Globus pallidus (tissue), 1 donor: ENCODE measurements at places on chromosomes 5 and 9.

DNA sequence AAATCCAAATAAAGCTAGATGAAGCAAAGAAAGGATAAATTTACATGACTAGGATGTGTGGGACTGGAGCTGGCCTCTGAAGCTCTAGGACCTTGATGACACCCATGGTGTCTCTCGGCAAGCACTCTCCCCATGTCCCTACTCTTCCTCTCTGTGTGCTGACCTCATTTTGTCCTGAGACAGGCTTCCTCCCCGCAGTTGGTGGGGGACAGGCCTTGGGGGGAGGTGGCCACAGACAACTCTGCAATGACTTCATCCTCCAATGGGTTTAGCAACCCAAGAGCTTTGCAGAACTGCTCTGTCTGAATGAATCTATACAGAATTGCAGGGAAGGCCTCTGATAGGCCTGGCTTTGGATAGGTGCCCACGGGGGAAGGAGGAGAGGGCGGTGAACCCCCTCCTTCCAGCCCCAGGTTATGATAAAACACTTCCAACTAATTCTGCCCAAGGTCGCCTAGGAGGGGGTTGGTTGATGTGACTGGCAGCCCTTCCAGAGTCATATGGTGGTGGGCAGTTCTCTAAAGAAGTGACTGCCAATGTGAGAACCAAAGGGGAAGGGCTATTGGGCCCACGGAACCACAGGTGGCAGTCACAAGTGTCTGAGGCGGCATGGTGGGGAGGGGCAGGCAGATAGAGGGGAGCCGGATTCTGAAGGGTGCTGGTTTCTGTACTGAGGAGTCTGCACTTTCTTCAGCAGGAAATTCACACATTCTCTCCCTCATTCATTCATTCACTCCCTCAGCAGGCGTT, 6.0 kb downstream of the SLC6A7 start:
- no peak for DNase-seq

DNA sequence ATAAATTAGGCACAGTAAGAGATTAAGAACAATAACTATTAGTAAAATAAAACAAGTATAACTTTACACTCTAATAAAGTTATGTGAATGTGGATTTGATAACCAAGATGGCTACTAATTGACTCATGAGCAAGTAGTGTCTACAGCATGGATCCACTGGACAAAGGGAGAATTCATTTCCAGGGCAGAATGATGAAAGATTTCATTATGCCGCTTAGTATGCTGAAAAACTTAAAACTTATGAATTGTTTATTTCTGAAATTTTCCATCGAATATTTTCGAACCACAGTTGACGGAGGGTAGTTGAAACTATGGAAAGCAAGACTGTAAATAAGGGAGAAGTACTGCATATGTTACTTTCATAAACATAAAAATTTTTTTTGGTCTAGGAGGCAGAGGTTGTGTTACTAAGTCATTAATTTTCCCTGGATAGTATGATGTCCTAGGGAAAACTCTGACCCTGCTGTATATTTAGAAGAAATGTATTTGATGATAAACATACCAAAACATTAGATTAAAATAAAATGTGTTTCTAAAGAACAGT, 24.9 kb upstream of the TARS1 start:
- DNase-seq = no peak

GRCh38 chr9:78029551-78030295, 1.9 kb downstream of the GNAQ start:
- no peak for DNase-seq

DNA sequence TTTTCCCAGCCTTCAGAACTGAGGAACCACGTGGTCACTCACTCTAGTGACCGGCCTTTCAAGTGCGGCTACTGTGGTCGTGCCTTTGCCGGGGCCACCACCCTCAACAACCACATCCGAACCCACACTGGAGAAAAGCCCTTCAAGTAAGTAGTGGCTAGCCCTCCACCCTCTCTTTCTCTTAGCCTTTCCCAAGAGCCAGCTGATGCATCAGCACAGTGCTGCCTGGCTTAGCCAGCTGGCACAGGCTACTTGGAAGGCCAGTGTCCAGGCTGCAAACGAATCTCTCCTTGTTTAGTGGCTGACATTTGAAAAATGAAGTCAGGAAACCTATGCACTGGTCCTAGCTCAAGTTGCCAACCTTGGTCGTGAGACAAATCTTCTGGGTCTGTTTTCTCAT, 91.1 kb downstream of the PRDM6 start:
- peak; percentile 22 for DNase-seq

DNA sequence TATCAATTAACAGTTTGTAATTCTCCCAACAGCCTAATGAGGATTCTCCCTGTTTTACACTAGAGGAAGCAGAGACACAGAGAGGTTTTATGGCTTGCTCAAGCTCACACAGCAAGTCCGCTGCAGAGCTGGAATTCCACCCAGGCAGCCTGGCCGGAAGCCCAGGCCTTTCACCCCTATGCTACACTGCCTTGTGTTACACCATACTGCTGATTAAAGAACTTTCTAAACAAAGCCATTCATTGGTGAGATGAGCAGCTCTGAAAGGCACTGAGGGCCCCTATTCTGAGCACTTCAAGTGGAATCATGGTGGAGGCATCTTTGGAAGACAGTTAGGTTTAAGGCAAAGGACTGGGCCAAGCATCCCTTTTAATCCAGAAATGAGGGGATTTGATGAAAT, 14.7 kb upstream of the LARP1 start:
- peak; percentile 67 for DNase-seq

- peak; percentile 49 for DNase-seq
These were observed 14.0 kb downstream of the GRHPR start for GRCh38 chr9:37436540-37436939.

GRCh38 chr9:82722561-82722960, 340.4 kb downstream of the RASEF start:
- DNase-seq = no peak

DNA sequence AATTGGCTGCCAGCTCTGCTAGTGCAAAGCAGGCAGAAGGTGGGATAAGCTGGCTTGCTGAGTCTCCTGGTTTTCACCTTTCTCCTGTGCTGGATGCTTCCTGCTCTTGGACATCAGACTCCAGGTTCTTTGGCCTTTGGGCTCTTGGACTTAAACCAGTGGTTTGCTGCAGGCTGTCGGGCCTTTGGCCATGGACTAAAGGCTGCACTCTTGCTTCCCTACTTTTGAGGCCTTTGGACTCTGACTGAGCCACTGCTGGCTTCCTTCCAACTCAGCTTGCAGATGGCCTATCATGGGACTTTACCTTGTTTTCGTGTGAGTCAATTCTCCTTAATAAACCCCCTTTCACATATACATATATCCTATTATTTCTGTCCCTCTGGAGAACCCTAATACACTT, 1293.9 kb upstream of the CDH6 start:
- no peak for DNase-seq

DNA sequence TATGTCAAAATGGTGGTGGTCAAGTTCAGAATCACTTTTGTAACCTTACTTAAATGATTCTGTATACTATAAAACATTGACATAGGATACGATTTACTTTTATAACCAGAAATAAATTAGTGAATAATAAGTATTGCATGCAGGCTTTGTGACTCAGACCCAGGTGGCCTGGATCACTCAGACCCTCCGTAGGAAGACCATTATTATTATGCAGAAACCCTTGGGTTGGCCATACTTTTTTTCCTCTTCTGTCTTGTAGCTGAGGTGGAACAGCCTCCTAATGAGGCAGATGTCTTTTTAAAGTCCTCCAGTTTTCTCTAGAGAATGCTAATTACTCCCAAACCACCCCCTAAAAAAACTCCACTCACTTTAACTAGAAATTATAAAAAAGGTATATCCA, 121.9 kb downstream of the LPAR1 start:
- DNase-seq = no peak

GRCh38 chr9:87729246-87729645, 3.3 kb downstream of the CTSL start:
- DNase-seq = no peak

- DNase-seq = no peak
These were observed 35.9 kb upstream of the EXOC3 start for GRCh38 chr5:407051-407450.

GRCh38 chr5:93395971-93396379, 185.0 kb downstream of the NR2F1-AS1 start:
- no peak for DNase-seq

- no peak for DNase-seq
These were observed 651.1 kb downstream of the CCDC171 start for GRCh38 chr9:16203729-16204573.

GRCh38 chr5:53569453-53569852, 9.0 kb downstream of the NDUFS4 start:
- no peak for DNase-seq

GRCh38 chr9:124217836-124218437, 39.8 kb upstream of the NEK6 start:
- no peak for DNase-seq

DNA sequence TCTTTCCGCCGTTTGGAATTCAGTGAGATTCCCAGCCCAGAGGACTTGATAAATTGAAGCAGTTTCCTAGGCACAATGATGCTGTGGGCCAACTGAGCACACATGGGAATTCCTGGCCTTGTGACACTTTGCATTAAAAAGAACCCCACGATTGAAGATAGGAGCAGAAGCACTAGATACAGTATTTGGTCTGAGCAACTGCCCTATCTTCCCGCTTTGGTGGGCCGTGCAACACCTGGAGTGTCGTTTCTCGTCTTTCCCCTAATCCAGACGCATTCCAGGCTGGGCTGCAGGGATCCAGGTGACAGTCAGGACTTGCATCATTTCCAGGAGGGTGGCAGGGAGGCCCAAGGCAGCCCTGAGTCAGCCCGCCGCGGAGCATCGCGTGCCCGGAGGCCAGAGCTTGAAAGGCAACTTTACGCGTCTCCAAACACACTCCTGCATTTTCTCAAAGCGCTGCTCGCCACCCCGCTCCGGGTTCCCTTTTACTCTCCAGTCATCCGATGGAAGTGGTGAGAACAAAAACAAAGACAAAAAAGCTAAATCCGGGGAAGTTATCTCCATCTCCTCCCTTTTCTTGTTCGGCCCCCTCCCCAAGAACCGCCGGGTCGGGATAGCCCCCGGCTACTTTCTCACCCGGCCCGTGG, 753 bp upstream of the STC2 start:
- no peak for DNase-seq

DNA sequence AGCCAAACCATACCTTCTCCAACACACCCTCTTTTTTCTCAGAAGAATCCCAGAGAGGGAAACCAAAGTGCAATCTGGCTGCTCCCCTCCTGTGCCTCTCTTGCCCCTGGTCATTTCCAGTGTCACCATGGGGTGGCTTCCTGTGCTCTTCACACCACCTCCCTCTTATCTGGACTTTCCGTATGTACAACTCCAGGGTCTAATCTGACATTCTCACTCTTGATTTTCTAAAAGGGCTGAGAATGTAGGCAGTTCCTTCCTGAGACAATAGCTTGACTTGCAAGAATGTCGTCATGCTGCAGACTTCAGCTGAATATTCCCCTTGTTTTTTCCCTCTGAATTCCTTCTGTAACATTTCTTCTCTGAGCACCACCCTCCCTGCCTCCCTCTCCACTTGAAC, 110.2 kb downstream of the FBXL7 start:
- DNase-seq = no peak

GRCh38 chr5:14469551-14470377, 111.8 kb upstream of the OTULINL start:
- DNase-seq = no peak

- DNase-seq = no peak
These were observed 12.1 kb downstream of the NOTCH1 start for GRCh38 chr9:136533775-136534157.

GRCh38 chr5:181261320-181262049, 542 bp upstream of the TRIM52 start:
- DNase-seq = peak; percentile 57

- DNase-seq = peak; percentile 34
These were observed 190.6 kb downstream of the MPDZ start for GRCh38 chr9:13088720-13089427.

GRCh38 chr9:135902655-135903357, 4.5 kb downstream of the CAMSAP1 start:
- DNase-seq = no peak

GRCh38 chr9:99231711-99232110, 9.6 kb downstream of the SEC61B start:
- DNase-seq = no peak

DNA sequence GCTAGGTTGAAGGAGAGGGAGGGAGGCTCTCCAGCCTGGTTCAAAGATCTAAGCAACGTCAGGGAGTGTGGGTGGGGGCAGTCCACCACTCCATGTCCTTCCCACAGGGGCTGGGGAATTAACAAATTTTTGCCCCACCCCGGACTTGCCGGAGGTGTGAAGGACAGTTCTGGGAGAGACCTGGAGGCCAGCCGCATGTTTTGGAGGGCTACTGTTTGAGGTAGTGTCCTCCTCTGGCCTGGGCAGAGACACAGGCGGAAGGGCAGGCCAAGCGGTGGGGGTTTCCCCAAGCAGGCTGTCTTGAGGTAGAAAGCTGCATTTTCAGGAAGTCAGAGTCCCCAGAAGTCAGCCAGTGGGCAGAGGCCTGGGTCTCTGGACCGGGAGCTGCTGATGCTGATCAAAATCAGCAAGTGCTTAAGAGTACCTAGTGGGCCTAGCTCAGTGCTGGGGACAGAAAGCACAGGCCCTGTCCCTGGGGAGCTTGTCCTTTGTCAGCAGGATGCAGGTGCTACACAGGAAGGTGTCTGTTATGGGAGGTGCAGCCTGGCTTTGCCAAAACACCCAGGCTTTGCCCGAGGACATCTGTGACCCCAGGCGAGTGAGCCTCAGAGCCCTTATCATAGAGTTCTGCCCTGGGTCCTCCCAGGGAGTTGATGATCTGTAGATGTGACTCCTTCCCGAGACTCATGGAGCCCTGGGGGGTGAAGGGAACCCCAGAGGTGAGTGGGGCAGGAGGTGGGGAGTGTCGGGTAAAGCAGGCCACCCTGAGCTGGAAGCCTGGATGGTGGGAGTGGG, 18.5 kb downstream of the JADE2 start:
- no peak for DNase-seq

DNA sequence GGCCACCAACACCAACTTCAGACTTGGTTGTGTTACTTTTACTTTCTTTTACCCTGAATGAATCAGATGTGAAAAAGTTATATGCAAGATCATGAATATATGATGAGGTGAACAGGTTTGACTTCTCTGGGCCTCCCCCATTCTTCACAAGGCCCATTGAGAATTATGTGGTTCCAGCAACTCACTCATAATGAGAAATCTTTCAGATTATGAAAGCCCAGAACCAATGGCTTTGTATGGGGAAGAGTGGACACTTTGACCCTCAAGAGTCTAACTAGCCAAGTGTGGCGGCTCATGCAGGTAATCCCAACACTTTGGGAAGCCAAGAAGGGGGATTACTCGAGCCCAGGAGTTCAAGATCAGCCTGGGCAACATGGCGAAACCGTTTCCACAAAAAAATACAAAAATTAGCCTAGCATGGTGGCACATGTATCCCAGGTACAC, 16.1 kb upstream of the LNPEP start:
- DNase-seq = no peak

GRCh38 chr9:14263707-14264483, 50.0 kb downstream of the NFIB start:
- no peak for DNase-seq

GRCh38 chr9:114031948-114032840, 45.9 kb downstream of the AMBP start:
- DNase-seq = no peak

DNA sequence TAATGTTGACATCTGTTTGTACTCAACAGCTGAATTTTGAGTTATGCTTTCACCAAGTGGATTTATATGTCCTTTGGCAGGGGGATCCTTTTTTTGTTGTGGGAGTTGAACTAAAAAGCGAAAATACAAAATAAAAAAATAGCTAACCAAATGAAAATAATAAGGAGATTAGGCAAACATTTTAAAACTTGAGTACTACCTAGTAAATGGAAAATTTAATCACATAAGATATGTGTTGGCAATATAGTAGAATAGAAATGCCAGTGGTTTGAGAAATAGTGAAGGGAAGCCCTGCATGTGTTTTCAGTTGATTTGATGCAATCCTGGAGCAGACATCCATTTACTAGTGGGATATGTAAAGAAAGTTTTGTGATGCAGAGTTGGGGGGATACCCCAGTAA, 98.0 kb downstream of the RASGRF2 start:
- DNase-seq = no peak
